Hematopoietic multipotent progenitor cell treated with erythropoietin and hydrocortisone succinate and interleukin-3 and kit ligand, for 6 days (in vitro differentiated cells): ENCODE measurements at places on chromosomes 7 and 10.

DNA sequence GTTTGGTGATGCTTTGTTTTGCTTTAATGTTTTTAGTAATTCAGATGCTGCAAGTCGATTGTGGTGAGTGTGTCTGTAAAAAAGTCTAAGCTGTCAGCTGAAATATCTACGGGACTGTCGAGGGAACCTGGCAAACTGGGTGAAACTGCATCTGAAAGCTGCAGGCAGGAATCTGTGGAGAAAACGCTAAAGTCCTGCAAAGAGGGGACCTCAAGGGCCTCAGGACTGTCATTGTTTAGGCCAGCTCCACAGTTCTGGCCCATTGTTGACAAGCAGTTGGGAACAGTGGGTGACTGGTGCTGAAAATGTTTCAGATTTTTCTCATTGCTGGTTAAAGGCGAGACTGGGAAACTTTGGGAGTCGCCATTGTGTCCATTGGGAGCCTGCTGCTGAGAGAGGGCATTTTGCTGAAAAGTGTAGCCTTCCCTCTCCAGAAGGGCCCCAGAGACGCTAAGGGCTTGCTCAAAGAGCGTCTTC is 1.8 kb downstream of the HOXA2 start:
- no peak for DNase-seq

GRCh38 chr7:139542308-139543151 is 19.0 kb downstream of the CLEC2L start:
- DNase-seq, result no peak

DNA sequence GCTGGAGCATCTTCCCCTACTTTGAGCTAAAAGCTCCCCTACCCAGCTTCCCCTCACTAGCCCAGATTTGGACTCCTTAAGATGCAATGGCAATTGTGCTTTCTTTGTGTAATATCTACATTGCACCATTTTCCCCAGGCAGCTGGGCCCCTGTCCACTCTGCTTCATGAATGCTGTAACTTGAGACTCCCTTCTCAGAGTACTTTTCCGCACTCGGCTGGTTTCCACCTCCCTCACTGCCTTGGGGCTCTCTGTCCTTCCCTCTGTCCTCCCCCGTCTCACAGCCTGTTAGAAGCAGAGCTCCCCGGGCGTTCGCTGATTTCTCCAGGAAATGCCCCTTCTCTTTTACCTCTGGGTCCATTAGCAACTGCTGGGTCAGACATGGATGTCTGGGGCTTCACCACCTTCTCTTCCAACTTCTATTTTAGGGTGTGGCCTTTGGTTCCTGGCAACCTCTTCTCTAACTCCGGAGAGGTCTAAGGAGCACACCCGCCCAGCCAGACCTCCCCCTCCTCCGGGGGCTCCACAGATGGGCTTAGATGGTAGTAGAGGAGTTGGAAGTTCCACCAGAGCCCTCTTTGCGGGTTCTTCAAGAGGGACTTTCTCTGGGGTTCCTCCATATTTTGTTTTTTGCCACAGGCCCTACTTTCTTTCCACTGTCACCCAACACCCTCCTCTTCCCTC is 2.9 kb upstream of the TMEM72 start:
- no peak for DNase-seq

- DNase-seq, result no peak
Observed at GRCh38 chr10:29843143-29843542, 208.4 kb upstream of the SVIL start.

- peak; percentile 61 for DNase-seq
Observed at GRCh38 chr10:102710609-102711008, 3.6 kb downstream of the ARL3 start.

DNA sequence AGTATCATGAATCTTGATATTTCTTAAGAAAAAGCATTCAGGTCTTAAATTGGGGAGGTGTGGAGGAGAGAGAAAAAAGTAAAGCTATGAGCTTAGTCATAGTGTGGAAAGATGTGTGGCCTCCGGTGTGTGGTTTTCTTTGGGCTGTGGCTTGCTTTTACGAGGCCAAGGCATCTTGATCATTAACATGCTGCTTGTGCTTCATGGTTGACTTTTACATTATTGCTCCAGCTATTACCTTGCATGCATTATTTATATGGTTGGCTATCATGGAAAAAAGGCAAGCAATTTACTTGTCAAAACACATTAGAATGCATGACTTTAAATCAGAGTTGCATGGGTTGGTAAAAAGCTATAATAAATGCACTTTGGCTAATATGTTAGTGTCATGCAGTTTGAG is 300.7 kb upstream of the ADARB2 start:
- no peak for DNase-seq

- peak; percentile 89 for DNase-seq
Observed at GRCh38 chr7:157250605-157251228, 86.1 kb upstream of the DNAJB6 start.

GRCh38 chr10:21520509-21520908 is 5.0 kb downstream of the SKIDA1 start:
- no peak for DNase-seq

GRCh38 chr7:6419310-6419773 is 28.4 kb downstream of the DAGLB start:
- DNase-seq, result no peak

GRCh38 chr10:129790715-129791446 is 173.2 kb downstream of the EBF3 start:
- no peak for DNase-seq

DNA sequence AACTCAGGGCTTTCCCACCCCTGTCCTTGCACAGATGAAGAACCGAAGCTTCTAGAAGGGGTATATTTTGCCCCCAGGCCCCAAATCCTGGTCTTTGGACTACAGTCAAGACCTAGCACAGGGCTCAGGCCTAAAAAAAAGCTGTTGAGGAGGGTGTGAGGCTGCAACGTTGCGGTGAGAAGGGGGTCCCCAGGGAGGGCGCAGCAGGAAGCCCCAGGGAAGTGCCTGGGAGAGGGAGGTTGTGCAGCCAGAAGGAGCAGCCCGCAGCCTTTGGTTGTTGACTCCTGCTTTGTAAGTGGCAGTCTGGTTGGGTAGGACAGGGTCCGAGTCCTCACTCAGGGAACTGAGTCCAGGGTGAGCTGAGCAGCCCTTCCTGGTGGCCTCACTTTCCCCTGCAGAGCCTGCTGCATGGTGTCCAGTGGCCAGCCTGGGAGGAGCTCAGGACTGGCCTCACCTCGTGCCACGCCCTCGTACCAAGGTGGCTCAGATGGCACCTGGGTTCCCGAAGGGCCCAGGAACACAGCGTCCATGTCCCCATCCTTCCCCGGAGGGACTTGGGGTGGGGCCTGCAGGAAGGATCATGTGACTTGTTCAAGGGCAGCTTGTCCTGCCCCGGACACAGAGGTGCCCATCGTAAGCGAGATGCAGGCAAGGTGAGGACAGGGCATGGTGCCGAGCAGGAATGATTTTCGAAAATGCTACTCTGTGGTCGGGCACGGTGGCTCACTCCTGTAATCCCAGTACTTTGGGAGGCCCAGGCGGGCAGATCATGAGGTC is 166.4 kb upstream of the TNRC18 start:
- no peak for DNase-seq

GRCh38 chr7:27191833-27192545 is 7.0 kb upstream of the HOXA11 start:
- DNase-seq, result no peak

DNA sequence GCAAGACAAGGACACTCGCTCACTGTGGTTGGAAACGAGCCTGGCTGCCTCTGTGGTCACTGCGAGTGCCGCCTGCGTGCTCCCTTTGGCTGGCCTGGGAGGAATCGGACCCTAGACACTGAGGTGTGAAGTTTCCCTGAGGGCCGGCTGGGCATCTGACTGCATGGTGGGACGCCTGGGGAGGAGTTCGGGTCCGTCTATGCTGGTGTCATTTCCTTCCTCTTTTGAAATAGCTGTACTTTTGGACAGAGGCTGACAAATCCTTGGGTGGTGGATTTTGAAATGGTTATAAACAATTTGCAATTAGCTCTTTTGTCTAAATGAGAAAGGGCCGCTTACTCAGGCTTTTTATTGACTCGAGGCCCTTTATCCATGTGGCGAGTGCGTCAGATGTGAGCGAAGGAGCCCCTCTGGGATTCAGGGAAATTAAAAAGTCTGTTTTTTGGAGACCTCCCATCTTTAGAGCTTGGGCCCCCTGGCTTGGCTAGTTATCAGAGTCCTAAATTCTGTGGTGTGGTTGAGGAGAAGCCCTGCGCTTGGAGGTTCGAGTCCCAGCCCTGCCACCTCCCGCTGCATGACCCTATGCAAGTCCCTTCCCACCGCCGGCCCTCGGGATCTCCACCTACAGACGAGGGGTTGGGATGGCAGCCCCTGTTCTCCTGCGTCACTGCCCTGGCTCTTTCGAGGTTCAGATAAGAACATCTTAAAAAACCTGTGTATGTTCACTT is 147.1 kb downstream of the RGS10 start:
- peak; percentile 51 for DNase-seq

GRCh38 chr7:106966121-106966520 is 78.4 kb upstream of the PRKAR2B start:
- no peak for DNase-seq

DNA sequence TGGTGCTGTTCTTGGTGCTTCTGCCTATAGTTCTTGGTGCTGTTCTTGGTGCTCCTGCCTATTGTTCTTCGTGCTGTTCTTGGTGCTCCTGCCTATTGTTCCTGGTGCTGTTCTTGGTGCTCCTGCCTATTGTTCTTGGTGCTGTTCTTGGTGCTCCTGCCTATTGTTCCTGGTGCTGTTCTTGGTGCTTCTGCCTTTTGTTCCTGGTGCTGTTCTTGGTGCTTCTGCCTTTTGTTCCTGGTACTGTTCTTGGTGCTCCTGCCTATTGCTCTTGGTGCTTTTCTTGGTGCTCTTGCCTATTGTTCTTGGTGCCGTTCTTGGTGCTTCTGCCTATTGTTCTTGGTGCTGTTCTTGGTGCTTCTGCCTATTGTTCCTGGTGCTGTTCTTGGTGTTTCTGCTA is 71.1 kb downstream of the PTPRN2 start:
- DNase-seq, result no peak

DNA sequence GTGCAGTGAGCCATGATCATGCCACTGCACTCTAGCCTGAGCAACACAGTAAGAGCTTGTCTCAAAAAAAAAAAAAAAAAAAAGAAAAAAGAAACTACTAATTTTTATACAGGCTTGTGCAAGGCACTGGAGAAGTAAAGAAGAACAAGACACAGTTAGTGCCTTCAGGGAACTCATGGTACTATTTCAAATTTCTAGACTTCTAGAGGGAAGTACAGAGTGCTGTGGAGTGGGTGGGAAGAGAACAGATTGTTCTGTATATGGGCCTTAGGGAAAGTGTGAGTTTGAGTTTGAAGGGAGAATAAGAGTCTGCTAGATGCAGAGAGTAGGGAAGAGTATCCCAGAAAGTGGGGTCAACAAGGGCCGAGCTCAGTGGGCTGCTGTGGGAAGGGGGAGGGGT is 234.8 kb downstream of the PHTF2 start:
- no peak for DNase-seq

GRCh38 chr7:1086588-1087464 is 1.1 kb upstream of the GPER1 start:
- peak; percentile 79 for DNase-seq

DNA sequence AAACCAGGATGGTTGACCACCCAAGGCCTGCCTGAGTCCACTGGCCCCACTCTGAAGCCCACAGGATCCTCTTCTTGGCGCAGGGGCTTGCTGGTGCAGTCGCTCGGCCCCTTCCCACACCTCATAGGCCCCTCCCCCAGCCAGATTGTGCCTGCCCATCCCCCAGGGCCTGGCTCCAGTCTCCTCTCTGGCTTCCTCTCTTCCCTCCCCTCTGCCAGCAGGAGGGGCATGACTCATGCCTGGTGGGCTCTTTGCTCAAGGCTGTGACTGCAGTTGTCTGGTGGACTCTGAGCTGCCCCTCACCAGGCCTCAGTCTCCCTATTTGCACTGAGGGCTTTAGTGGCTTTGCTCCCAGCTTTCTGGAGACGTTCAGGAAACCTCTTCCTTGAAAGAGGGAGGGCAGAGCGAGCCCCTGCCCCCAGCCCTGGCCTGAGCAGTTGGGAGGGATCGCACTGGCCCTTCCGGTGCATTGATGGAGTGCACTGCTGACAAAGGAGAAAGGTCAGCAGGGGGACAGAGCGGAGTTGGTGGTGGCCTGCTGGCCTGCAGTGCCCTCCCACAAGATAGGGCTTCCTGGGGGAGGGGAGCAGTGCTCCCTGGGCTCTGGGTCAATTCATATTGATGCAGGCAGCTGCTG is 60.7 kb downstream of the ZMIZ1 start:
- no peak for DNase-seq

- DNase-seq, result no peak
Observed at GRCh38 chr10:28332726-28333125, 29.9 kb upstream of the MPP7 start.

- DNase-seq, result no peak
Observed at GRCh38 chr7:8507566-8507965, 74.2 kb downstream of the NXPH1 start.

- DNase-seq, result no peak
Observed at GRCh38 chr7:30681331-30681797, 892 bp downstream of the CRHR2 start.

DNA sequence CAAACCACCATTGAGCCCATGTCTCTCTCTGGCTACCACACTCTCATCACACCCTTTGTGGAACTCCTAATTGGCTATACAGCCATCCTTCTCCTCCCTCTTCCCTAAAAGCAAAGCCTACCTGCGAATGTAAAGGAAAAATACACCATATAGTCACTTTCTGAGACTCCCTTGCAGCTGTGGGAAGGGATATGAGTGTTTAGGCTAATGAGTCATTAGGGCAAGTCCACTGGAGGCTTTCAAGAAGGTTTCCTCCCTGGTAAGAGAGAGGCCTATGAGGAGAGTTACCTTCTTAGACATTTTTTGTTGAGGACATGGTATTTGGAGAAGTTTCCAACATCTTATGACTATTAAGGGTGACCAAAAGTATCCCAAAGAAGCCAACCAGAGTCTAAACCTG is 4.1 kb upstream of the TMEM243 start:
- no peak for DNase-seq

GRCh38 chr10:61992671-61993668 is 91.5 kb downstream of the ARID5B start:
- DNase-seq, result peak; percentile 82

- no peak for DNase-seq
Observed at GRCh38 chr10:126163506-126163905, 224.8 kb downstream of the ADAM12 start.

- DNase-seq, result no peak
Observed at GRCh38 chr10:6052247-6053221, 9.6 kb downstream of the IL2RA start.

- no peak for DNase-seq
Observed at GRCh38 chr10:125359401-125359800, 199.0 kb upstream of the CTBP2 start.

DNA sequence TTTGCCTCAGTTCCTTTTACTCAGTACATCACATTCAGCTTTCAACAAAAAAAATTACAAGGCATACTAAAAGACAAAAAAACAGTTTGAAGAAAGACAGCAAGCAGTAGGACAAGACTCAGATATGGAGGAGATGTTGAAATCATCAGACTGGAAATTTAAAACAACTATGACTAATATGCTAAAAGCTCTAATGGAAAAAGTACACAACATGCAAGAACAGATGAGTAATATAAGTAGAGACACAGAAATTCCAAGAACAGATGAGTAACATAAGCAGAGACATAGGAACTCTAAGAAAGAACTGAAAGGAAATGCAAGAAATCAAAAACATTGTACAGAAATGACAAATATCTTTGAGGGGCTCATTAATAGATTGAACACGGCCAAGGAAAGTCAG is 402.6 kb downstream of the NEBL start:
- no peak for DNase-seq

GRCh38 chr7:28104041-28104541 is 76.5 kb downstream of the JAZF1 start:
- DNase-seq, result no peak

GRCh38 chr7:101507791-101508252 is 121.3 kb downstream of the MYL10 start:
- DNase-seq, result peak; percentile 83
